ENCODE measurements at places on chromosomes 4 and X.

DNA sequence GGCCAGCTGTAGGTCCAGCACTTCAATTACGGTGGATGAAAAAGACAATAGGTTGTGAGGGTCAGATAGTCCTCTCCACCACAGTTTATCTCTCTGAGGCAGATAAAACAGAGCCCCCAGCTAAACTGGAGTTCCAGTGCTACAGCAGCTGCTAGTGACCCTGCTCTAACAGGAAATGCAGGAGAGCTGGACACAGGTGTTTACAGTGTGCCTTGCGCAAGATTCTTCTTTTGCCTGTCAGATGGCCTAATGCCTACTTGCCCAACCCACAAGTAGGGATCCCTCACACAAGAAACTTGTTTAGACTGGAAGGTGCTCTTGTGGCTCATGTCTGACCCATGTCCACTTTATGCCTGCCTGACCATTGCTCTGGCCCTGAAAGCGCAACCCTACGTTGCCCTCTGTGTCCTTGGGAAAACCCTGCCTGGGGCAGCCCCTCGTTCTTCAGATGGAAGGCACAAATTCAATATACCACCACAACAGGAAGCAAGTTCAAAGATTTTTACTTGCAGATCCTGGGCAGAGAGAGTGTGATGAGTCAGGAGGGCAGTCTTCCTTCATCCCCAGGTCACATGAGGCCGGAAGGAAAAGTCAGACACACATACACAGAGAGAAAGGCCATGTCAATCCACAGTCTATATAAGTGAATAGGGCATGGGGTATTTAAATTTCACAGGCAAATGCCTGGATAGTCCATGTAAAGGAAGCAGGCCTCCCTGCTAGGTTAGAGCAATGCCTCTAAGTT is 105.1 kb upstream of the ADGRL3 start:
- no peak for DNase-seq

DNA sequence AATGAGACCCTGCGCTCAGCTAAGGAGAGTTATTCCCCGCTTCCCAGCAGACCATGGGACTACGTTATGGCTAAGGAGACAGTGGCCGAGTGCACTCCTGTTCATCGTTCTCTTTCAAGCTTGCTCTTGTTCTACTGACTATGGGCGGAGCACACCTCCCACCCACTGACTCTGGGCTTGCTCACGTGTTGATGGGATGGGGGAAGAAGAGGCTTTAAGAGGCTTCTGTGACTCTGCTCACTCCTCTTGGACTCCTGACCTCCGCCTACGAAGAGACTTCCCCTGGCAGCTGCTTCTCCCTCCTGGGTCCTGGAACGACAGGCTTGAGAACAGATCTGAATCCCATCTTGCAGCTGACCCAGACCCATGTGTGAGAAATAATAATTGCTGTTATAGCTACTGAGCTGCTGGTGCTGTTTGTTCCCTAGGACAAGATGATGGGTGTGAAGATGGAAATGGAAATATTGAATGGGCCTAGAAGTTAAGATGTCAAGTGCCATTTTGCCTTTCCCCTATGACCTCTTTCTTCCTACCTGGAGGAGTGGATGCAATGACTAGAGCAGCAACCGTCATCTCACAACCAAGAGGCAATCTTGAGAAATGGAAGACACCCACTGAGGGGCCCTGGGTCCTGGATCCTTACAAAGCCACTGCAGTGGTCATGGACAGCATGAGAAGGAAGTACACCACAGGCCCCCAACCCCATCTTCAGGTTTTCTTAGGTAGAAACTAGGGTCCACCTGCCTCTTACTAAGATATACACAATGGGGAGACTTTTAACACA is 38.7 kb upstream of the IRAK1 start:
- DNase-seq: no peak

DNA sequence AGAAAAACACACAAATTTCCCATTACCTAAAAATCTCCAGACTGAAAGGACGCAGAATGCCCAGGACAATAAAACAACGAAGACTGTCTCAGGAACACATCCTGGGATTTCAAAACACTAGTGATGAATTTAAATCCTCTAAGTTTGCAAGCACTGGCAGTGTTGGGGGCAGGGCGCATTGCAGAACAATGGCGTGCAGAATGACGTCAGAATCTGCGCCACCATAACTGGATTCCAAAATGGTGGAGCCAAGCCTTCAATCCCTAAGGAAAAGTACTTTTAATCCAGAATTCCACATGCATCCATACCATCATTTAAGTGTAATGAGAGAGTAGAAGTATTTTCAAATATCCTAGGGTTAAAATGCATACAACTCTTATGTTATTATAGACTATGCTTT is 679.1 kb downstream of the TRIML1 start:
- DNase-seq: no peak

DNA sequence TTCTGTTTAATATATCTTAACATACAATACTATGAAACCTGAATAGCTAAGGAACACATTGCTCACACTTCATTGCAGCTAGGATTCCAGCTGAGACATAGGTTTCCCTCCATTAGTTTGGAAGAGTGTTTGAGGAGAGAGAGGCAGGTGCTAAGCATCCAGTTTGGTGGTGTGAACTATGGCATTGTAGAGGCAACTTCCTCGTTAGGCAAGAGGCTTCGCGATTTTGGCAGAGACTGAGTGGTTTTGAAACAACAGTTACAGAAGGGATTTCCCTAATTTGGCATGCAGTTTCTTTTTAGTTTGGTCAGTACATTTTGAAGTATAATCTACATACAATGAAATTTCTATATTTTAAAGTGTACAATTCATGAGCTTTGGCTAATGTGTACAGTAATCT is 117.1 kb upstream of the BMP3 start:
- no peak for DNase-seq

GRCh38 chr4:40557736-40558135 is 71.9 kb downstream of the RBM47 start:
- DNase-seq: no peak

DNA sequence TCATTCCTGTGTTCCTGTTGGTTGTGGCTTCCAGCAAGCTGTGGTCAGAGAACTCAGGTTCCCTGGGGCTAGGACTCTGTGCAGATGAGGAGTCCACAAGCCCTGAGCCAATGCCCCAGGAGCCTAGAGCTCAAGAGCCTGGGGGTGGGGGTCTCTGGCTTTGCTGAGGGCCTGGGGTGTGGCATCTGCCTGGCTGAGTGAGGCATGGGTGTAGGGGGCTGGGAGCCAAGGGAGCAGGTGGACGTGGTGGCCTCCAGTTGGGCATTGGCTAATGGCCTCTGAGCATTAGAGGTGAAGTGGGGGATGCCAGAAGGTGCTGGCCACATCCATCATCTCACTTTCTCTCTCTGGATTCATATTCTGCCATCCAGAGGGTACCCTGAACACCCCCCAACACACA is 5.3 kb upstream of the MAMLD1 start:
- peak; percentile 49 for DNase-seq

DNA sequence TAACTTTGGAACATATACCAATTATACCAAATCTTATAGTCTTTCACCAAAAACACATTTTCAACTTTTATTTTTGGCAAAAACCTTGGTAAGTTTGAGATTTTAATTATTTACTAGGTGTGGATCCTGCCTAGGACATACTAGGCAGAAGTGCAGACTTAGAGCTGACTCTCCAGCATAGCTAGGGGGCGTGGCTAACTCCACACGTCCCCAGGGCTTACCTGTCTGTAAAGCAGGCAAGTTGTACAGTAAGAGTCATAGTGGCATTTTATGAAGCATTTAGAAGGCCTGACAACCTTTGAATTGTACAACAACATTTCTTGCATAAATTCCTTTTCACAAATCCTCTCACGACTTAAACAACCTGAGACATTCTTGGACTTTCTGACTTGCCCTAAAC is 19.2 kb upstream of the GRPEL1 start:
- DNase-seq: no peak

- no peak for DNase-seq
Measured at GRCh38 chr4:81519856-81520255, 48.1 kb upstream of the RASGEF1B start.

DNA sequence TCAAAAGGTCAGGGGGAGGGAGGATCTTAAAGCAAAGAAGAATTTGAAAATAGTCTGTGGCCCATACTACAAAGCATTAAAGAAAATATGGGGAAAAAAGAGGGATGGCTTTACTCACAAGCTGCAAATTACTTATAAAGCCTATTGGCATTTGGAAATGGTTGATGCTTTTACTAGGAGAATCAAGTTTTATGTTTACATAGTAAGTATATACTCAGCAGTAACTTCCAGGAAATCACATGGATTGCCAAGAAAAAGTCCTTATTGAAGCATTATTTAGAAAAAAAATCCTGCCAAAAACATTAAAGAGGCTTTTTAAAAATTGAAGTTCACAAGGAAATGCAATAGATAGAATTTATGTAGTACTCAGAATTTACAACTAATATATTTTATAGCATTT is 8.4 kb upstream of the SH3RF1 start:
- no peak for DNase-seq

GRCh38 chrX:55039471-55039870 is 8.7 kb upstream of the ALAS2 start:
- DNase-seq: no peak

- DNase-seq: no peak
Measured at GRCh38 chr4:108611365-108611764, 9.0 kb upstream of the RPL34 start.

DNA sequence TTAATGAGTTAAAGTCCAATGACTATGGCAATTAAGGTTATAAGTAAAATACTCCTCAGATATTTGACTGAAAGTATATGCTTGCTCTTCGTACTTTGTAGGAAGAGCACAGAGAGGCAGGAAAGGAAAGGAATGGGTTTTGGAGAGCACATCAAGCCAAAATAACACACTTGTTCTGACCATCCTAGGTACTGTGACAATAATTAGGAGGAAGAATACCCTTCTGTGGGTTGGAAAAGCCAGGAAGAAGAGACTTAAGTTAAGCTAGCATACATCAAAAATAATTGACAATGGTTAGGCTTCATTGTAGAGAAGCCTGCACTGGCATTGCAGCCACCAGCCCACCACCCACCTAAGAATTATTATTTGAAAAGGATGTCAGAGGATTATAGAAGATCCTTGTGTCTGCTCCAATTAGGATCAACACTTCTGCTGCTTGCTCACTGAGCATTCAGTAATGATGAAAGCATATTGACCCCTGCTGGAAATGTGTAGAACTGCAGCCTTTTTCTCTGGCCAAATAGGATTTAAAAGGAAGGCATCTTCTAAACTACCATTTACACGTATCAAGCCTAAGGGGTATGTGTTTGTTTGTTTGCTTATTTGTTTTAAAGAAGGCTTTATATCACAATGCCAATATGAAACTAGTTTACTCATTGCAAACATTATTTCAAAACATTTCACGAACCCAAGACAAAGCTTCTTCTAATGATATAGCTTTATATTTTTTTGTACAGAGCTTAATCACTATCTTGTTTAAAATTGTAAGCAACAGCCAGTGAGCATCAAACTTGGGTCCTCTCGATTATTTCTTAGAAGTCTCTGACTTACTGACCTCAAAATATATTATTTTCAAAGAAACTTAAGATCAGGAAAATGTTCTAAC is 286.2 kb upstream of the TET2 start:
- DNase-seq: no peak

DNA sequence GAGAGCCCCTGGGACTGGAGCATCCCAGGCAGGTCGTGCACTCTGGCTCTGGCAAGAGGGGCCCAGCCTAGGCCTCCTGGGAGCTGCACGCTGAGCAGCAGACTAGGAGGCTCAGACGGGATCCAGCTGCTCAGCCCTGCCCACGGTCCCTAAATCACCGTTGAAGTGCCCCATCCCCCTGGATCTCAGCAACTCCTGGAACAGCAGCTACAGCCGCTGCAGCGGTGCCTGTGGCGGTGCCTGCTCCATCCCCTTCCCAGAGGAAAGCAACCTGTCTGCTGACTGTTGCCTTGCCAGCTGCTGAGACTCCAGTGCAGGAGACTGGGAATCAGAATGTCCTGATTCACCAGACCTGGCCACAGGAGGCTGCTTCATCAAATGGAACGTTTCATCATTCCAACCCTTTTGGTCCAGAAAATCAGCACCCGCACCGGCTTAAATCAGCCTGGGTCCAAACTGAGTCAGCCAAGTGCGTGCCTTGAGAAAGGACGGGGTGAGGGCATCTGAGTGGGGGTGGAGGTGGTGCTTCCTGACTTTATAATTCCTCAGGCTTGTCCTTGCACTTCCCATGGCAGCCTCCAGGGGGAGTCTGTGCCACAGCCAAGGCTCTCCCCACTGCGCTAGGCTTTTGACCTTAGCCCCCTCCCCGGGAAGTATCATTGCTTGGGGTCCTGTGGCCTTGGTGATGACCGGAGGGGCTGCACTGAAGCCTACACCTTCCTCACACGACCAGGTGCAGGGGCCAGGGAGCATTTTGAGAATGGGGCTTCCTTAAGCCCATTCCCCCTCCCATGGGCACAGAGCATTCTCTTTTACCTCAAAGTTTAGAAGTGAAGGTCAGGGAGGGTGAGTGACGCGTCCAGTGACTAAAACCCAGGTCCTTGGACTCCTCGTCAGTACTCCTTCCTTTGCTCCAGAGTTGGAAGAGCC is 6.5 kb downstream of the ZNF185 start:
- no peak for DNase-seq

GRCh38 chr4:106046083-106046482 is 150.8 kb downstream of the NPNT start:
- DNase-seq: no peak

GRCh38 chrX:53186351-53186750 is 38.7 kb downstream of the KDM5C start:
- DNase-seq: no peak

GRCh38 chr4:19348746-19349145 is 903.0 kb upstream of the SLIT2 start:
- DNase-seq: no peak

- DNase-seq: no peak
Measured at GRCh38 chr4:185396724-185397385, at the start of gene ANKRD37. Gene ANKRD37 (plus strand): TSS chr4:185396841. CDS start chr4:185396924, 83 bp downstream.

DNA sequence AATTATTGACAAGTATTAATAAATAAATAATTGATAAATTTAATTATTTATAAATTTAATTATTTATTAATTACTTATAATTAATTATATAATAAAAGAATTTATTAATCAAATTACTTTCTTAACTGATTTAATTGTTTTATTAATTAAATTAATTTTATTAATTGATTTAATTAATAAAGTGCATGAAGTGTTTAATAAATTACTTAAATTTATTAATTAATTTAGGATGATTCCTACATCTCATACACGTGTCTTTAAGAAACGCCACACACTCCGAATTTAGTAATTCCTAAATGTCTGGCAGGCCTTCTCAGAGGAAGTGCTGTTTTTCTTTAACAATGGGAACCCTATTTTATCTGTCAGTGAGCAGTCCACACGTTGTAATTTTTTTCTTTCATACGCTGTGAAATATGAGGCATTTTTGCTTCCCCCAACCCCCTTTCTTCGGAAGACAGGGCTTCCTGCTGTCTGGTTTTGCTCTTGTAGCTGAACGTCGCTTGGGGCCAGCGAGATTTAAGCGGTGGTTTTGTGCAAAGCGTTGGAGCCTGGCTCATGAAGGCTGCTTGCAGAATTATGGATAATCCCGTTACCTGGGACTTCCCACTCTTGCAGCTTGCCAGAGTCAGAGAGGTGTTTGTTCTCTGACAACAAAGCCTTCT is 46.8 kb downstream of the CRLF2 start:
- peak; percentile 49 for DNase-seq

GRCh38 chr4:185868983-185869382 is 57.0 kb upstream of the SORBS2 start:
- DNase-seq: no peak

- DNase-seq: no peak
Measured at GRCh38 chr4:123671636-123672404, 275.2 kb downstream of the SPRY1 start.

Data from type B pancreatic cell (in vitro differentiated cells).